ENCODE measurements at places on chromosomes 5 and 9. TPM values are rescaled to one million over a fixed set of nuclear protein-coding genes. Genes with fewer than 3 reads are reported as not detected.

- DNase-seq = no peak
Measured at GRCh38 chr5:124732428-124733328, 13.8 kb downstream of the ZNF608 start.

DNA sequence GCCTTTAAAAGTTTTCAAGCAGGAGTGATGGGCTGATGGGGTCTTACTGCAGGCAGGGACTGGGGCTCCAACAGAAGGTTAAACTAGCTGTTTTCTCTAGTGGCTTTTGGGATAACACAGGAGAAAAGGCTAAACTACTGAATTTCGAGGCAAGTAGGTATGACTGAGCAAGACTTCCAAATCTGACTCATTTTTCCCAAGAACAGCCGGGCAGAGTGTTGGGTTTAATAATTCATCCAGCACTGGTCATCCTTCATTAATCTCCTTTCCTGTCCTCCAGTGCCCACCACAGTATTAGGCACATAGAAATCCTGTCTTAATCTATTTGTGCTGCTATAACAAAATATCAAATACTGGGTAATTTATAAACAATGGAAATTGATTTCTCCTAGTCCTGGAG, 20.5 kb downstream of the MSX2 start:
- no peak for DNase-seq

- peak; percentile 84 for DNase-seq
Measured at GRCh38 chr5:173454361-173454735, 126.1 kb upstream of the STC2 start.

DNA sequence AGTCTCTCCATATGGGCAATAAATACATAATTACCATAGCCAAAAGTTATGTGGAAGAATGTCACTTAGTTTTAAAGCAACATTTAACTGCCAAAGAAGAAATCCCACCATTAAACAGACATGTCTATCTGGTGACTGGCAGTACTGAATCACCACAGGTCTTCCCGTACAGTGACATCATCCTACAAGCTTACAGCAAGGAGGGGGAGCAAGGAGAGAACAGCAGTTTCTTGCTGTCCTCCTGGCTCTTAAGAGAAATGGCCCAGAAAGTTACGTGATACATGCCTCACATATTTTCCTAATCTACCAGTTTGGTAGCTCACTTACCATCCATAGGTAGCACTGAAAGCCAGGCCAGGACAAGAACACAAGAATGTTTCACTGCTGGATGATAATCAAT, 671.0 kb downstream of the DMRTA1 start:
- peak; percentile 40 for DNase-seq

GRCh38 chr9:98494852-98495251, 213.9 kb downstream of the GABBR2 start:
- no peak for DNase-seq

- no peak for DNase-seq
Measured at GRCh38 chr5:122656577-122656976, 118.3 kb upstream of the SNX2 start.

DNA sequence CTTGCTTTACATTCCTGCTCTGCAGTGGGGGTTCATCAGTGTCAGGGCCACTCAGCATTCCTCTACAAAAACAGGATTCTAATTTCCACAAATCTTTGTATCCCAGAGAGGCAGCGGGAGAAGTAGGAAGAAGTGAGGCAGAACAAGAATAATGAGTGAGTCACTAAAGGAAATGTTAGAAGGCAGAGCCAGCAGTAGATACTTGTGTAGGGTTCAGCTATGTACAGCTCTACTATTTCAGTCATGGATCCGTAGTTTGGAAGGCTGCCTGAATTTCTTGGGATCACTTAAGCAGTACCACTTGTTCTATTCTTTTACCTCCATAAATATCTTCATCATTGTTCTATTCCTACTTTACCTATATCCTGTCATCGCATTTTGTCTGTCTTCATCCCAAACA, 246.3 kb upstream of the TLE4 start:
- peak; percentile 17 for DNase-seq

DNA sequence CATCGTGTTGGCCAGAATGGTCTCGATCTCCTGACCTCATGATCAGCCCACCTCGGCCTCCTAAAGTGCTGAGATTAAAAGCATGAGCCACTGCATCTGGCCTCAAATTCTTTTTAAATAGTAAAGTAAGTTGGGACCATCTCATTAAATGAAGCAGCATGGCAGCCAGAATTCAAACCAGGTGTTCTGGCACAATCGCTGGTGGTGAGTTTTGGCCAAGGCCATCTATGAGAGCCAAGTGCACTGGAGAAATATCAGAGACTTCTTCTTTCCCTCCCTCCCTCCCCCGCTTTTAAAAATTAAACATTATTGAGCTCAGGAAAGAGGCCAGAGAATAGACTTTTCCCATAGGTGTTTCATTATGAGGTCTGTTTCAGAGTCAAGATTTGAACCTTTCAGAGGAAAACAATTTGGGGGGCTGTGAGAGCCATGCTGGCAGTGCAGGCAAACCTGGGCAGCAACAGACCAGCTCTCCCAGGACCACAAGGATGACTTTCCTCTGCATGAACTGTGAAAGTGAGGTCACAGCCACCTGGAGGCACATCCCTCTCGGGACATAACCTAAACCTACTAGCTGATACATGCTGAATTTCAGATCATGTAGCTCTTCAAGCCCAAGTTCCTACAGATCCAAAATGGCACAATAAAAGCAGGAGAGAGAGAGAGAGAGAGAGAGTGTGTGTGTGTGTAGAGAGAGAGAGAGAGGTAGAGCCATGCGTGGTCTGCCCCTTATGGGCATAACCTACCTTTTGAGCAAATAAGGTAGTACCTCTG, 94.6 kb upstream of the DMRT1 start:
- no peak for DNase-seq

- DNase-seq = no peak
Measured at GRCh38 chr5:91318724-91319123, 64.4 kb downstream of the ARRDC3 start.

DNA sequence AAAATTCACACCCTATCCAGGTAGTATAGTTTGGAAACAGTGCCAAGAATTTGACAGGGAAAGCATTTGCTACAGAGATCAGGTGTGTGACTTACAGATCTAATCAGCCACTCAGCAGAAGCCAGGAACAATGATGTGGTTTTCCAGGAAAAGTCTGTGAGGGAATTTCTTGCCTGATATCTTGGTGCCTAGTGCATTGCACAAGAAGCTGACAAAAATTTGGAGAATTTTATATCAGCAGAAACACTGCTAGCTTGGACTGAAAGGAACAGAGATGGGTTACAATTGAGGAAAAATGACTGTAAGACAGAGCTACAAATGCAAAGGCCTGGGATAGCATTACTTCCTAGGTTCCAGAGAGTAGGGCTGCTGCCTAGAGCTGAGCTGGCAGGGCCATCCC, 658.1 kb upstream of the CHD1 start:
- DNase-seq = no peak

GRCh38 chr5:160643616-160644240, 208.3 kb downstream of the ATP10B start:
- no peak for DNase-seq

DNA sequence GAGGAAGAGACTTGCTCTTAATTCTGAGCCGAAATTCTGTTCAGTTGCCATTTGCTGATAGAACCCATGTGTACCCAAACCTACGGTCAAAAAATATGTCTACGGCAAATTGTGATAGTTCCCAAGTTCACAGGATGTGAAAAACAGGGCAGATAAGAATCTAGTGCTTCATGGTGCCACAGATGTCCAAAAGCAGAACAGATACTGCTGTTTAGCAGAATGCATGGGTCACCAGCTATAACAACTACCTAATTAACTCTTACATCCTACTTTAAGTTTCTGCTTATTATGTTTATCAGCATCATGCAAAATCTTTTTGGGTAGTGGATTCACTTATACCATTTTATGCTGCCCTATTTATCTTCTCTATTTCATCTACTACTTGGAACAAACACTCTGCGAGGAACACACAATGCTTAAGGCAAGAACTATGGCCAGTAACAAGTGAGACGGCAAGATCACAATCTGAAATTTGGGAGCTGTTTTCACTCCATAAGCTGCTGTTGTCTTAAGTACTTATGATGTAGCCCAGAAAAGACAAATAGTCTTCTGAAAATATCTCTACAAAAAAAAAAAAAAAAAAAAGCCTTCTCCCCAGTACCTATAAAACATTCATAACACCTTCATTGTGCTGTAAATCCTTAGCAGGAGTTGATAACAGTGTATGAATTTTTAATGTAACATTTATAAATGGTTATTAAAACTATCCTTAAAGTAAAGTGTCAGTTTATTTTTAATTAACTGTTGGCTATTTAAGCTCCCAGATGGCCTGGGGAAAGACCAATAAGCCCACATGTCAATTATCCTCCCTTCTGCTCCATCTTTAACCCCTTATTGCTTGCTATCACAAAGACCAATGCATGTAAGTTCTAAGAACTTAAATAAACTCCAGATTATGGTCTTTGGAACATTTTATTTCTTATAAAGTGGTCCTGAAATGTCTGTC, 232.3 kb downstream of the TLR4 start:
- DNase-seq = no peak

DNA sequence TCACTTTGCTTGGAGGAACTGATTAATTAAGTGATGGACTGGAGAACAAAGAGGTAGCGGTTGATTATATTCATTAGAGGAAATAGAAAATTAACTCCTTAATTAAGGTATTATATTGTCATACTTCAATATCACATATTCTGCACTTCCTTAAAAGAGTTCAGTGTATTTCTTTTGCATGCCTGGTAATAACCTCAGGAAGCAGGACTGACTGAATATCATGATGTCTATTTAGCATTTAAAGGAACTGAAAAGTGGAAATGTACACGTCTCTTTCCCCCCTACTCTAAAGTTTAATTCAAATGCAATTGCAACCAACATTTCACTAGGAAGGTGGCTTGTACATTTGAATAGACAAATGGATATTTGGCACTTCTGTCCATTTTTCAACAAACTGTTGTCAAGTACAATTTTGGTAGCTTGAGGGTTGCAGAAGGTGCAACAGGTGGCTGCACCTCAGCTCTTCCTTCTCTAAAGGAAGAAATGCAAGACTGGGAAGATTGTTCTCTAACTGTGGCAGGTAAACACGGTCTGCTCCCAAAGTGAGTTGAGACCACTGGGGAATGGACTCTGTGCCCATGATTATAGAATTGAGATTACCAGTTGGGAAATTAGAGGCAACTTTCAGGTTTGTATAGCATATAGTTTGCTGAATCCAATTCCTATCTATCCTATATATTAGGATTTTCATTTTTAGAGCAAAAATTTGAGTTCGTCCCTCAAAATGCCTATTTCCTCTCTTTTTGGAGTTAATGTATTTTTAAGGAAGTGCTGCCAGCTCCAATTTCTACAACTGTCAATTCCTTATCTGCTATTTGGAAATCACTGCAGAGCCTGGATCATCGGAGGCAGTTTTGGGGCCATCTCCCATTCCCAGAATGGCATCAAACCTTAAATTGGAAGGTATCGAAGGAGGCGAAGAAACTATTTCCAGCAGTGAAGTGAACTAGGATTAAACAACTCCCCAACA, 98.9 kb upstream of the TAF11L2 start:
- no peak for DNase-seq

- DNase-seq = no peak
Measured at GRCh38 chr5:18745042-18745987, 1111.1 kb downstream of the TAF11L14 start.

DNA sequence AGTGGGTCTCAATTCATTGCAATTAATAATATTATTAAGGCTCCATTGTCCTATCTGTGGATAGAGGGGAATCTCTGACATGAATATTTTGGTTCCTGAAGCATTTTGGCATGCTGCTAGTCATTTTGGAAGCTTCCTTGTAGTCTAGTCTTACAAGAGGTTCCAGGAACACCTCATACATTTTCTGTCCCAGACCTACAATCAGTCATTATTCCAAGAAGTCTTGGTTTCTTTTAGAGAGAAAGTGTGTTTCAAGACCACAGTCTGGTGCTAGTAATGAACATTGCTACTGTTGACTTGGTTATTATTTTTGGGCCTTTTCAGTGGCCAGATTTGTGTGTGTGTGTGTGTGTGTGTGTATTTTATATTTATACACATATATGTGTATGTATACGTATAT, 98.9 kb downstream of the ERCC6L2 start:
- no peak for DNase-seq

- DNase-seq = no peak
Measured at GRCh38 chr5:142825378-142826089, 55.4 kb downstream of the ARHGAP26 start.

GRCh38 chr9:77750981-77751340, 102.8 kb upstream of the GNA14 start:
- no peak for DNase-seq

Gene YIPF5
- total RNA-seq = 167 TPM

Gene SMIM33
- total RNA-seq = not detected

Gene ANKDD1B
- total RNA-seq = not detected

Gene IQGAP2
- total RNA-seq = 0.59 TPM

Gene ENHO
- 0.29 TPM for total RNA-seq

Gene LRRC26
- total RNA-seq = not detected

Gene C5orf52
- total RNA-seq = not detected

Gene IL4
- total RNA-seq = not detected

Gene CDC37L1
- total RNA-seq = 14.6 TPM

Gene NOTCH1
- 11.7 TPM for total RNA-seq

Data from HFFc6 (cell line).